ENCODE measurements at places on chromosomes 13 and 19. TPM values are rescaled to one million over a fixed set of nuclear protein-coding genes. Genes with fewer than 3 reads are reported as not detected.
A peak's percentile ranks its signal among the peaks of the same experiment; 100 is the strongest.

DNA sequence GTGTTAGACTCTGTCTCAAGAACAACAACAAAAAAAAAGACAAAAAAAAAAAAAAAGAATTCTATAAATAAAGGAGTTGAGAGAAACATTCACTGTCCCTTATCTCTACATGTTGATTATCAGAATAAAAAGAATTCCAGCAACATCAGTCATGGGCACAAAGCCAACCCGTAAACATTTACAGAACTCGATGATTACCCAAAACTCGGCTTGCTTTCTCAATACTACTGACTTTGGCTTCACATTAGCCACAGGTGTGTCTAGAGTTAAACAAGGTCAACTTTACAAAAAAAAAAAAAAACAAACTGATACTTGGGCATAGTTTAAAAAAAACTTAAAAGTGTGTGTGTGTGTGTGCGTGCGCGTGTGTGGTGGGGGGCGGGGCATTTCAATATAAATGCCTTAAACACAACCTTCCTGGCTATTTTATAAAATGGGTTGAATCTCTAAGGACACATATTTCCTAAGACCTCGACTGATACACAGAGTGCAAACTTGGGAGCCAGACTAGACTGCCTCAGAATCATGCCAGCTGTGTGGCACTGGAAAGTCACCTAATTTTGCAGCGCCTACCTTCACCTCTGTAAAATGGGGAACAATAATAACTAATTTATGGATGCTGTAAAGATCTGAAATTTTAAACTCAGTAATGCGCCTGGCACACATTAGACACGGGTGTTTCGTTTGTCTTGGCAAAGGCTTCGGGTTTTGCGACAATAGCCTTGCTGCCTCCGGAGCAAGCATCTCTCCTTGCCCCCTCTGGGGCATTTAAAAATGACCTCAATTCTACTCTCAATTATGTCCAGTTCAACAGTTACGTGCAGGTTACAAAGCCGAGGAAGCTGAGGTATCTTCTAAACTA lies 922 bp downstream of the EBPL start:
- no peak for DNase-seq
- H3K36me3 ChIP-seq: no peaks in the 10 kb centered on the region
- H3K4me1 ChIP-seq: peaks cover 18% of the 10 kb centered on the region
- H3K27ac ChIP-seq: peak overlapping the region; percentile 84
- no peaks in the 10 kb centered on the region for H3K27me3 ChIP-seq
- H3K4me3 ChIP-seq: peak overlapping the region; percentile 83

DNA sequence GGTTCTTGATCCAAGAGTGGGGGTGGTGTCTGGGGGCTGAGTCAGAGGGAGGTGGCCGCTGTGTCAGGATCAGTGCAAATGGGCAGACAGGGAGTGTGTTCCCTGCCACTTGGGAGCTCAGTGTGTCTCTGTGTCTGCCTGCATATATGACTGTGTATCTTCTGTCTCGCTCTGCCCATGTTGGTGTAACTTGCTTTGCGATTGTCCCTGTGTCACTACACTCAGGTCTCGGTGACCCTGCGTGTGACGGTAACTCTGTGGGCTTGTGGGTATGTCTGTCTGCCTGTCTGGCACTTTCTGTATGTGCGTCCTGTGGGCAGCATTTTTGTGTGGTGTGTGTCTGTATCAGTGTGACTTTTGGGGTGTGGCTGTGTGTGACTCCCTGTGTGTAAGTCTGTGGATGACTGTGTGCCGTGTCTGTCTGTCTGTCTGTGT lies 8.2 kb upstream of the ERFL start:
- H3K27ac ChIP-seq: no peak overlapping the region
- H3K4me1 ChIP-seq: peaks cover 21% of the 10 kb centered on the region
- H3K36me3 ChIP-seq: no peaks in the 10 kb centered on the region
- H3K27me3 ChIP-seq: peaks cover 87% of the 10 kb centered on the region

- H3K4me1 ChIP-seq: peaks cover 8% of the 10 kb centered on the region
- H3K4me3 ChIP-seq: peak overlapping the region; percentile 41
- H3K36me3 ChIP-seq: no peaks in the 10 kb centered on the region
- no peak for DNase-seq
Measured at GRCh38 chr19:50550594-50550966, 17.7 kb downstream of the LRRC4B start.

- H3K27ac ChIP-seq: peak overlapping the region; percentile 73
- DNase-seq: no peak
- no peaks in the 10 kb centered on the region for H3K36me3 ChIP-seq
- no peaks in the 10 kb centered on the region for H3K27me3 ChIP-seq
- peak overlapping the region; percentile 16 for H3K4me3 ChIP-seq
Measured at GRCh38 chr13:71625694-71626093, 241.3 kb downstream of the DACH1 start.

DNA sequence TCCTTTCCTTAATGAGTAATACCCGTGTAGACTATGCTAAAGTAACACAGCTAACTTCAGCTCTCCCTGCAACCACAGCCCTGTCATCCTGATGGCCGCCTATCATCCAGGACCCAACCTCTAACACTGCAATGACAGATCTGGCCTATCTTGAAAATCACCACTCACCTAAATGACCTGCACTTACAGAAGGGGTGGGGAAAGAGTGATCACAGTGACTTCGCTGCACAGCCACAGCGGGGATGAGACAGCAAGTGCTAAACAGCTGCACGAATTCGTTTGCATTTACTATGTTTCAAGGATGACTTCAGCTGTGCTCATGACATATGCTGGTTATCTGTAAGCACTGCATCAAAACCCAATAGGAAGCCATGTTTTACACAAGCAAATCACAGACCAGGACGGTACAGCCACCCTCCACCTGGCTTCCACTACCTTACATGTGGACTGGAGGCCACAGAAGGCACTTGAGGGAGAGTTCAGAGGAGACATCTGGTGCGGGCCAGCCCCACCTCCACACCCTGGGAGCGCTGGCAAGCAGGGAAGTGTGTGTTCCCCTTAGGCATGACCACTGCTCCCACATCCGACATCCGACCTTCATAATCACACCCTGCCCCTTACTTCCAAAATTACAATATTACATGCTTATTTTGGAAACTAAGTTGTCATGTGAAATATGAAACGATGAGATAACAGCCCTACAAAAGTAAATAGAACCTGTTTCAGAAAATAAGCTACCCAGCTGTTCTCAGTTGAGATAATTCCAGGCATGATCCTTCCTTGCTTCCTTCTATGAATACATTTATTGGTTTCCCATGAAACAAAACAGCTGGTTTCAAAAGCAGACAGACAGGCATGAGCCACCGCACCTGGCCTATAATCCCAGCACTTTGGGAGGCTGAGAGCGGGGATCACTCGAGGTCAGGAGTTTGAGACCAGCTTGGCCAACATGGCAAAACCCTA lies 95.7 kb downstream of the STK24 start:
- H3K36me3 ChIP-seq: no peaks in the 10 kb centered on the region
- peak overlapping the region; percentile 88 for H3K27ac ChIP-seq
- DNase-seq: peak; percentile 60
- H3K4me1 ChIP-seq: peaks cover 98% of the 10 kb centered on the region
- no peak overlapping the region for H3K4me3 ChIP-seq
- no peaks in the 10 kb centered on the region for H3K27me3 ChIP-seq

GRCh38 chr13:40651866-40652587 lies 14.4 kb downstream of the FOXO1 start:
- no peak overlapping the region for H3K27ac ChIP-seq
- H3K27me3 ChIP-seq: no peaks in the 10 kb centered on the region
- no peaks in the 10 kb centered on the region for H3K36me3 ChIP-seq
- H3K4me1 ChIP-seq: peaks cover 78% of the 10 kb centered on the region
- H3K4me3 ChIP-seq: no peak overlapping the region

The NCAN gene
- not detected for total RNA-seq

The ENOX1 gene
- 0.60 TPM for total RNA-seq

The GIPC3 gene
- total RNA-seq: 1.6 TPM

The AXL gene
- 13.6 TPM for total RNA-seq

The C19orf38 gene
- total RNA-seq: 0.47 TPM

The AP2S1 gene
- total RNA-seq: 87.3 TPM
